ENCODE measurements at places on chromosomes 1 and 21. TPM values are rescaled to one million over a fixed set of nuclear protein-coding genes. Genes with fewer than 3 reads are reported as not detected.

EFCAB7 gene
- total RNA-seq: 12.2 TPM

GRCh38 chr1:26787381-26787705 is 407 bp upstream of the PIGV start:
- no peak for DNase-seq

GCSAML gene
- 1.3 TPM for total RNA-seq

HLX gene
- total RNA-seq: 9.8 TPM

WNT3A gene
- 0.06 TPM for total RNA-seq

- DNase-seq: no peak
Measured at GRCh38 chr1:8010080-8010664, 15.9 kb downstream of the ERRFI1 start.

DNA sequence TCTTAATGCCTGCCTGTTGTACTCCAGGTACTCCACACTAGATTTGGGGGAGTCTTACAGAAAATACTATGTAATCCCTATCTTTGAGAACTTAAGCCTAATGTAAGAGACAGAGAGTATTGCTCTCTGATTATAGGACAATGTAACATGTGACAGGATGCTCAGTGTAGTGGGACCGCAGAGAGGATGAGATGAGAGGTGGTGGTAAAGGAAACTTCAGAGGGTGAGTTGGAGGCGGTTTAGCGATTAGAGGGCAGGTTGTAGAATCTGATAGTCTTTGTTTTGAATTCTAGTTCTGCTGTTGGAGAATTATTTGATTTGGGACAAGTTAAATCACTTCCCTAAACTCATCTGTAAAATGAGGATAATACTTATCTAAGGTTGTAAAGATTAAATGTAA is 5.4 kb downstream of the SOAT1 start:
- DNase-seq: no peak

LGR6 gene
- total RNA-seq: 60.7 TPM
